ENCODE measurements at places on chromosomes 13 and 19. TPM values are rescaled to one million over a fixed set of nuclear protein-coding genes. Genes with fewer than 3 reads are reported as not detected.

SBSN gene
- 0.26 TPM for total RNA-seq

KLK12 gene
- total RNA-seq = not detected

SERP2 gene
- 1.2 TPM for total RNA-seq

LILRB4 gene
- total RNA-seq = not detected

LPAR6 gene
- 3.6 TPM for total RNA-seq

C19orf73 gene
- total RNA-seq = 0.15 TPM

CRLF1 gene
- total RNA-seq = 2.6 TPM

DNA sequence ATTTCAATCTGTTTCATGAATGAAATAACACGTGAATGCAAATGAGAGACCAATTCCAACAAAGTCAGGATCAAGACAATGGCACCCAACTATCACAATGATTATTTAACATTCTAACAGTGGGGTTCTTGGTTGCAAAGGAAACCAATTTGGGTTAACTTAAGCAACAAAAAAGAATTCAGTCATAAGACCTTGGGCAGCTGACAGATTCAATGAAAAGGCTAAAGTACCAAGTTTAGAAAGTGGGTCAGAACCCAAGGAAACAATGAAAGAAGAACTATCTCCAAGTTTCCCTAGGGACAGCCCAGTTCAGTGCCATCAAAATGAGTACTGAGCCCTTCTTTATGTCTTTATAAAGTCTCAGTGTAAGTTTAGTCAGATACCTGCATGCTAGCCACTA is 17.5 kb upstream of the SIGLEC14 start:
- no peak for DNase-seq

DNA sequence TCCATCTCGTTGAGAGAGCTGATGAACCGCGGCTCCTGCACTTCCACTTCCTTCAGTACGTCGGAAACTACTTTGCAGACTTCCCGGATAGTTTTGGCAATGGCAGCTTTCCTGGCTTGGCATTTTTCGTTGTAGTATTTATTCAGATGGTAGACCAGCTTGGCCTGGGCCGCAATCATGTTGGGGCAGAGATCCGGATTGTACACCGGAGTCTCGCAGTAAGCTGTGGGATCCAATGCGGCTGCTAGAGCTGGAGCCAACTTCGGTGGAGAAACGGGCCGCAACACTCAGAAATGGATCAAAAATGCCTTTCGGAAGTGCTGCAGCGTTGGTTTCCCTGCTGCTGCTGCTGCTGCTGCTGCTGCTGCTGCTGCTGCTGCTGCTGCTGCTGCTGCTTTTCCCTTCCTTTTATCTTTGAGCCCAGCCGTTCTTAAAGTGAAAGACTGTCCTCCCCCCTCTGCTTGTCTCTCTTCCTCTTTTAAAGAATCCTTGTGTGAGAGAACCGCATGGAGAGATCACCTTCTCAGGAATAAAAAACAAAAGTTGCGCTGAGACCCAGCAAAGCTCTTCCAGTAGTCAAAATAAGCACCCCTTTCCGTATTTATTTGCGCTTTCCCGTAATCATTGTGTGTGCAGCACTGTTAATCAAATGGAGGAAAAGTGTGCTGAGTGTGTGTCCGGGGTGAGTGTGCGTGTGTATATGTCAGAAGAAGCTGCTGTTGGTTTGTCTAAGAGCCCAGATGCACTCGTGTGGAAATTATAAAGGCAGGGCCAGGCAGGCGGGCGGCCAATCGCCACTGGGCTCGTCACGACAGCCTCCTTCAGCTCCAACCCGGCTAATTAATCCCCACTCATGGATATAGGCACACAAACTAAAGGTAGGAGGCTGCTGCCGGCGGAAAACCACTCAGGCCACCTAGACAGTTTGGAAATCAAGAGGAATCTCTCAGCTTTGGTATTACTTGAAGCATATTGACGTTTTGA is at the start of gene MAB21L1:
TSS of gene MAB21L1 (minus strand) at position 730 of the 984 bp plus-strand sequence. CDS start at position 179, 551 bp downstream.
- no peak for DNase-seq

DNA sequence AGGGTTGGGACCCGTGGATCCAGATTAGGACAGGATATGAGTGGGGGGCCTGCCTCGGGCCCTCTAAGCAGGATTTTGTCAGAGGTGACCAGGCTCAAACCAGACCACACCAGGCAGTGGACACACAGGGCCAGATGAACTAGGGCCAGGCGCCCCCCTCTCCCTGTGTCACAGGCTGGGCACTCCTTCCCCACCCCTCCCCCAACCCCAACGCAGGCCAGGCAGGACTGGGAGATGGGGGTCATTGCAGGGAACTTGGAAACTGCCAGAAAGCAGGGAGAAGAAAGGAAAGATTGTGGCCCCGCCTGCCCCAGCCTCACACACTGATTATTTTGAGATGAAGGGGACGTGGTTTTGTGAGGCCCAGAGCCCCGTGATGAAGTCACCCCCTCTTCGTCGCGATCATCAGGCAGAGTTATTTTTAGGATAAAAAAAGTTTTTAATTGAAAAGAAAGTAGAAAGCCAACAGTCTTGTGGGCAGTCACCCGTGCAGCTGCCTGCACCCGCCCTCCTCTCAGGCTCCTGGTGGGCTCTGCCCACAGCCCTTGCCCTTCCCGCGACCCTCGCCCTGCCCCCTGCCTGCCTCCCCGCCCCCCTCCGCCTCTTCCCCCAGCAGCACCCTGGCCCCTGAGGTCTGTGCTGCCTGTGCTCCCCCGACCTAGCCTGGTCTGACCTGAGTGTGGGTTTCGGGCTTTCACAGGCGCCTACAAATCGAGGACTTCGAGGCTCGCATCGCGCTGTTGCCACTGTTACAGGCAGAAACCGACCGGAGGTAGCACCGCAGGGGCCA is 1.9 kb upstream of the YJEFN3 start:
- DNase-seq = no peak

DNA sequence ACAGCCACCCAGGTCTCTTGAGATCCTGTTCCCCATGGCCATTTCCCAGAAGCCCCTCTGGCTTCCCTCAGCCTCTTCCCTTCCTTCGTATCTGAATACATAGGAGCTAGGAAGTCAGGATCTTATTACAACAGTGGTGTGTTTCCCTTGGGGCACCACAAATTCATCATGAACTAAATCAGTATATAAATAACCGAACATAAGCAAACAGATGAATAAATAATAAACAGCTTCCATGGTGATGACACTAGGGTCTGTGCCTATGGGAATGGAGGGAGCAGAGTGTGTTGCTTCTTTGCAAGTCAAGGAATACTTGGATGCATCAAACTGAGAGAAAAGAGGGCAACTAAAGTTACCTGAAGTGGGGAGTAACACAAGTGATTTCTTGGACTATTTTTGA is 527.6 kb downstream of the LMO7 start:
- DNase-seq = no peak

DNA sequence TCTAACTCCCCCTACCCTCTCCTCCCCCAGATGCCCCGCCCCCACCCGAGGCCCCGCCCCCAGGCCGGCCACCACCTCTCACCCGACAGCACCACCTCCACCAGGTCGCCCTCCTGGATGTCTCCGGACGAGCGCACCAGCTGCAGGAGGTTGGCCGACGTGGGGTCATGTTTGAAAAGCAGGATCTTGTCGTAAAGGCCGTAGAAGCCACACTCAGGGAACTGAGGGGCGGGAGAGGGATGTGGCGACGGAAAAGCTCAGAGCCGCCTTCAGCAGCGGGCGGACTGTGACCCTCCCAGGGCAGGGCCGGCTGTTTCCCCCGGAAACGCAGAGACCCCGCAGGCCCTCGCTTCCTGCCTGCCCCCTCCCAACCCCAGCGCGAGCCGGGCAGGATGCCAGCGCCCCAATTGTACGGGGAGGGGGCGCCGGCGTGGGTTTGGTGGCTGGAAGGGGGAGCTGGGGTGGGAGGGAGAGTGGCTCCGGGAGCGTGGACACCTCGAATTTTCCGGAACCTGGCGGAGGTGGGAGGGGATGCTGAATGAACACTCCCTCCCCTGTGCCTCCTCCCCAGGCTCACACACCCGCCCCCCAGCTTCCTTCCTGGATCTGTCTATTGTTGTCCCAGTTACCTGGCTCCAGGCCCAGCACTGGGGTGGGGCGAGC is 3.0 kb downstream of the PRKD2 start:
- peak; percentile 78 for DNase-seq

GRCh38 chr13:65111223-65111622 is 2118.9 kb downstream of the PCDH9 start:
- DNase-seq = no peak

DNA sequence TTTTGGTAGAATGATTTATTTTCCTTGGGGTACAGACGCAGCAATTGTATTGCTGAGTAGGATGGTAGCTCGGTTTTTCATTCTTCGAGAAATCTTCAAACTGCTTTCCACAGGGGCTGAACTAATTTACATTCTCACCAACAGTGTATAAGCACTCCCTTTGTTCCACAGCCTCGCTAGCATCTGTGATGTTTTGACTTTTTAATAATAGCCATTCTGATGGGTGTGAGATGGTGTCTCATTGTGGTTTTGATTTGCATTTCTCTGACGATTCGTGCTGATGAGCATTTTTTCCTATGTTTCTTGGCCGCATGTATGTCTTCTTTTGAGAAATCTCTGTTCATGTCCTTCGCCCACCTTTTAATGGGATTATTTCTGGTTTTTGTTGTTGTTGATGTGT is 54.8 kb upstream of the UQCRFS1 start:
- DNase-seq = no peak

DNA sequence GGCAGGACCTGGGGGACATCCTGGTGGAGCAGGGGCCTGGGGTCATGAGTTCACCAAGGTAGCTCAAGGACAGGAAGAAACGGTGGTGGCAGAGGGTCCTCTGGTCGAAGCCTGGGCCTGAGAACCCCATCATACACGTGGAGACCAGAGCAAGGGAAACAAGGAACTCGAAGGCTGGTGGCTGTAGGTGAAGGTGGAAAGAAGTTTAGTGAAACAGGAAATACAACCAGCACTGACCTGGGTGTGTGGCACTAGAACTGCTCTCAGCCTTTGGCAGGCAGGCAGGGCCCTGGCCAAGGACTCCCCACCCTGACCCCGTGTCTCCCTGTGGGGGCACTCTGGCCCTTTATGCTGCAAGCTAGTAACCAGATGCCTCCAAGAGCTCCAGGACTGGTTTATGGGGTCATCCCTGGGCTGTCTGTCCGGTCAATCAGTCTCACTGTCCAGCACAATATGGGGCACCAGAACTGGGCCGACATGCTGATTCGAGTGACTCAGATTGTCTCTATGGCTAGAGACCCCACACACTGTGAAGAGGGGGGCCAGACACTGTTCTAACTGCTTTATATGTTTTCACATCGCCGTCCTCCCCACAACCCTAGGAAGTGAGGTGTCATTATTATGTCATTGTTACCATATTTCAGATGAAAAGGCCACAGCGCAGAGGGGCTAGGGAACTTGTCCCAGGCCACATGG is 3.8 kb downstream of the COX6B2 start:
- DNase-seq = no peak

DNA sequence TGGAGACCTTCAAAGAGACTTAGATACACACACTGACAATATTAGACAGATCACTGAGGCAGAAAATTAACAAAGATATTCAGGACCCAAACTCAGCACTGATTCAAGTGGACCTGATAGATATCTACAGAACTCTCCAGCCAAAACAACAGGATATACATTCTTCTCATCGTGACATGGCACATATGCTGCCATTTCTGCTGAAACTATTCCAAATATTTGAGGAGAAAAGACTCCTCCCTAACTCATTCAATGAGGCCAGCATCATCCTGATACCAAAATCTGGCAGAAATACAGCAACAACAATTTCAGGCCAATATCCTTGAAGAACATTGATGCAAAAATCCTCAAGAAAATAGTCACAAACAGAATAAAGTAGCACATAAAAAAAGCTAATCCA is 53.3 kb downstream of the TRPC4 start:
- no peak for DNase-seq

- DNase-seq = no peak
Measured at GRCh38 chr13:29077051-29077813, 257.1 kb downstream of the MTUS2 start.

Measured in PC-3 (cell line).